ENCODE measurements at places on chromosomes 2 and 18. TPM values are rescaled to one million over a fixed set of nuclear protein-coding genes. Genes with fewer than 3 reads are reported as not detected.

The INHA gene
- 0.94 TPM for polyA plus RNA-seq

The CAVIN2 gene
- 3.1 TPM for polyA plus RNA-seq

The ADI1 gene
- 57.6 TPM for polyA plus RNA-seq

The OSR1 gene
- polyA plus RNA-seq: 4.3 TPM

The TRPM8 gene
- not detected for polyA plus RNA-seq

The STARD6 gene
- polyA plus RNA-seq: not detected

The MYO7B gene
- polyA plus RNA-seq: 0.07 TPM

The SOS1 gene
- polyA plus RNA-seq: 23.3 TPM

The FNDC4 gene
- polyA plus RNA-seq: 6.9 TPM

The VWA3B gene
- not detected for polyA plus RNA-seq

The SEMA4C gene
- 29.7 TPM for polyA plus RNA-seq

The NEU2 gene
- polyA plus RNA-seq: not detected

- DNase-seq: no peak
Measured at GRCh38 chr18:31269566-31269965, 48.4 kb upstream of the DSG1 start.

DNA sequence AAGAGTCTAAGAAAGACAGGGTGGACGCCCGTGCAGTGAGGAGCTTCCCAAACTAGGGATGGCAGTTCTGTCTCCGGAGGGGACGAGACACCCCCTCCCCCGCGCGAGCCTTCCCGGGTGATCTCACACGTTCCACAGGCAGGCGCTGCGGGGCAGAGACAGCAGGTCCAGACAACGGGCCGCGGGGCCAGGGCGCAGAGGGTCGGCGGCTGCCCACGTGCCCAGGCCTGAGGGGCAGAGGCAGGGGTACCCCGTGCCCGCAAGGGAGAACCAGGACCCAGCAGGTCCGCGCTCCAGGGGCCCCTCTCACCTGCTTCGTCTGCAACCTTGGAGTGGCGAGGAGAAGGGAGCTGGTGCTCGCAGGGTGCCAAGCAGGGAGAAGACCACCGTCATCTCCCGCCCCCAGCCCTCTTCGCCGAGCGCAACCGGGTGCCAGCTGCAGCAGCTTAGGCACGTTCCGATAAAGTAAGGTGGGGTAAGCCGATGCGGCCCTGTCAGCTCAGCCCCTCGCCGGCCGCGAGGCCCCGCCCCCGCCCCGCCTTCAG lies at the start of gene GPR155:
TSS of gene GPR155 (minus strand) at position 467 of the 545 bp plus-strand sequence. CDS start 5,073 bp downstream, outside the sequence.
- DNase-seq: no peak

DNA sequence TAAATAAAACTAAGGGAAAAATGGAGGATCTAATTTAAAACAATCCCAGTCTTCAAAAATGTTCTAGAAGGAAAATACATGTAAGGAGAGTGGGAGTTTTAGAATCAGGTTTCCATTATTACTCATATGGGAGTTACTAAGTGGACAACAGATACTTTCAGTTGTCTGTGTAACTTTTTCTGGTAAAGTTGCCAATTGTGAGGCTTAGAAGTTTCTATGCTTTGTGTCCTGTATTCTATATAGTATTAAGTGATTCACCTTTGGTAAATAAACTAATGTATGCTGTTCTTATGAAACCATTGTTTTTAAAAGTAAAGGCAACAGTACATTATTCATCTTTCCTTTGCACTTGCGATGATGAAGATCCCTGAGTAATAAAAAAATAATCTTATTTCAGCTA lies 274.9 kb downstream of the NR4A2 start:
- no peak for DNase-seq

DNA sequence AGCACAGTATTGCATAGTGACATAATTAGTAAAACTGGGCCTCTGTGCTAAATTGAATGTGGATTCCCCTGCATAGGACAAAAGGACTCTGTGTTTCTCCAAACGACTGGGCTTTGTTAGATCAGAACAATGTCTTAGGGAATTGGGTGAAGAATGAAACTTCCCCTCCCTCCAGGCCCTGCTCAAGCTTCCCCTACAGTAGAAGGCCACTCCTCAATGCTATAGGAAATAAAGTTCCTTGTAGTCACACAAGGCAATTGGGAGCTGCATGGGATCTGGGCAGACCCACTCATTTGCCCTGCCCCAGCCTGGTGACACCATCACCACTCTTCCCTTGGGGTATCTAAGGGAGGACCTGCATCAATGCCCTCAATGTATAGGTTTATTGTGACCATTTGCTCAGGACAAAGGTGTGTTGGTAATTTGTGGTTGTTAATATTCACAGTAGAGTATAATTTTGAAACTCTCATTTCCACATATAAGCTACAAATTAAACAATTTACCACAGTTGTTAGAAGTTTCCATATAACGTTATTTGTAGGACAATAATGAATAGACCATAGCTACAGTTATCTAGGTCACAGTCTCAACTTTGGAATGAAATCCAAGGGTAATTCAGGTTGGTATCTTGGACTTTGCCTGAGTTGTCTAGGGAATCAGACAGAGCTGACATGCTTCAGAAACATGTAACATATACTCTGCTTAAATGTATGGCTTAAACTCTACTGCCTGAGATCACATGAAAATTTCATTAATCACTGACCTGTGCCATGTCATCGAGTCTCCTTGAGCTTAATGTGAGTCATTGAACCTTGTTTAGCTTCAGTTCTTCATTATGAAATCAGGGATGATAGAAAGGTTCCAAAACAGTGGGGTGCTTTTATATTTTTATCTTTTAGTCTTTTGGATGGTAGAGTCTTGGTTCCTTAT lies 64.8 kb upstream of the DARS1 start:
- no peak for DNase-seq

DNA sequence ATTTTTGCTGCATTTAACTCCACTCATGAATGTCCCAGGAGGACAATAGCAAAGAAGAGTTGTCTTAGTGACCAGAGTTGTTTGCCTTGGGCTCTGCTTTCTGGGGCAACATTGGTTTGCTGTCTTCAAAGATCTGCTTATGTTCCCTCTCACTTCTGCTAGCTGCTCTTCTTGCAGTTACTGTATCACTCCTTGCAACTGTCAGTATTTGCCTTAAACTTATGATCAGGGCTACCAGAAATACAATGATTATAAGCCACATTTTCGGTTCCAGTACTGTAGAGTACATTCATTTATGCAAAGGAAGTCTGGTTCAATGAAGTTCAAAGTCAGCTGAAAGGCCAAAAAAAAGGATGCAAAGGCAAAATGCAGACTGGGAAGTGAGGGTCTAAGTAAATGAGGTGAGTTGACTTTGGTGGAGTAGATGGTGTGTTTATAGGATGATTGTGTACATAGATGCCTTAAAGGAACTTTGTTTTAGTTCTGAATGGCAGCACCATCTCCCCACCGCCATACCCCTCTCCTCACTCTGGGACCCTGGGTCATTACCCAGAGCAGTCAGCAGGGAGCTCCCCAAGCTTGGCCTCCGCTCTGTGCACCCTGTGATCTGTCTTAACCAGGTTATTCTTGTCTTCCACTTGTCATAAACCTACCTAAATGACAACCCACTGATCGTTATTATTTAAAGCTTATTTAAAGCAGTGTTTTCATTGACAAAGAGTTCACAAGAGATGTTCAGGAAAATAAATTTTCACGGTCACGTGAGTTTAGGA lies 236.0 kb downstream of the DOK6 start:
- no peak for DNase-seq

DNA sequence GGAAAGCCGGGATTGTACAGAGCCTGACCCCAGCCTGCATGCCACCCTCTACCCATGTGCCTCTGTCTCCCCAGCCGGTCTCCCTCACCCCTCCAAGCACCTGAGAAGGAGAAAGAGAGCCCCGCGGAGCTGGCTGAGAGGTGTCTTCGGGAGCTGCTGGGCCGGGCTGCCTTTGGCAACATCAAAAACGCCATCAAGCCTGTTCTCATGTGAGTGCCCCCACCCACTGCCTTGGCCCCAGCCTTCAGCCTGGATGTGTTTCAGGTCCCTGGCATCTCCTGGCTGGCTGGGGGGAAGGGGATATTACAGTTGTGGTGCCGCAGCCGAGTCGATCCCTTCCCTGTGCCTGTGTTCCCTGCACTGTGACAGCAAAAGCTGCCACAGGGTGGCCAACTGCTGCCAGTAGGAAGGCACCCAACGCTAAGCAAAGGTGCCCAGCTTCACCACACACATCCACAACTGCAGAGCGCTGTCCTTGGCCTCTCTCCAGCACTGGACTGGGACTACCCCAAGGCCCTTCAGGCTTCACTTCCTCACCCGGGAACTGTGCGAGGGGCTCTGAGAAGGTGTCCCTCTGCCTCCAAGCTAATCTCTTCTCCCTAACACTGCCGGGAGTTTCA lies 38.4 kb downstream of the POMC start:
- no peak for DNase-seq

DNA sequence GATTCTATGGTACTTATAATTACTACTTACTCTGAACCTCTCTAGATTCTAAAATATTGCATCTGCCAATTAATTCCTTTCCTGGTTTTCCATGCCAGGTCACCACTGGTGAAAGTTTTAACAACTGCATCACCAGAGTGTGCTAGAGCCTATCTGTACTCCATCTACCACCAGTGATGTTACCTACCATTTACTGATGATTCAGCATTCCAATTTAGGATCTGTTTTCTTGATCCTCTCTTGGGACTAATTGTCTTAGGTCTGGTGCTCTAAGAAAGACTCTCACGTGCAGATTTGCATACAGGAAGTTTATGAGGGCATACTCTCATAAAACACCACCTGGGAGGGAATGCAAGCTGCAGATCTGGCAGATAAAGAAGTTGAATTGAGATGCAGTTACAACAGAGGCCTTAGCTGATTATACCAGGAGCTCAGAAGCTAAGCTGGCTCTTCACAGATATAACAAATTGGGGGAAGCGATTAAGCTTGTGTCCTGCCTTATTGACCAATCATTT lies 347.6 kb upstream of the VRK2 start:
- DNase-seq: no peak

GRCh38 chr2:223008162-223008561 lies 43.8 kb upstream of the KCNE4 start:
- DNase-seq: no peak

GRCh38 chr2:191222952-191223351 lies 22.3 kb upstream of the MYO1B start:
- no peak for DNase-seq

- DNase-seq: no peak
Measured at GRCh38 chr2:168346725-168347477, 99.5 kb upstream of the STK39 start.

DNA sequence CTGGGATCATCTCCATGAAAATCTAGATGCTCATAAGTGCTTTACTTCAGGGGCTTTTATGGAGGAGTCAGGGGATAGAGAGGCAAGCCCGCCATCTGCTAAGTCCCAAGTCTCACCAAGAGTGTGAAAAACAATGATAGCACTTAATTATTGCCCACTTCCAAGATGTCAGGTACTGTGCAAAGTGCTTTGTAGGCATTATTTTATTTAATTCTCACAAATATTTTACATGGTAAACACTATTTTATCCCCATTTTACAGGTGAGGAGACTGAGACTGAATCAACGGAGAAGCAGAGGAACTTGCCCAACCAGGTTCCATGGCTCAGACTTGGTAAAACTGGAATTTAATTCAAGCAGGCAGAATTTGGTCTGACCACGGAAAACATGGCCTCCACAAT lies 147.5 kb downstream of the ACKR3 start:
- no peak for DNase-seq

GRCh38 chr2:40357667-40358066 lies 94.2 kb downstream of the SLC8A1 start:
- DNase-seq: no peak

DNA sequence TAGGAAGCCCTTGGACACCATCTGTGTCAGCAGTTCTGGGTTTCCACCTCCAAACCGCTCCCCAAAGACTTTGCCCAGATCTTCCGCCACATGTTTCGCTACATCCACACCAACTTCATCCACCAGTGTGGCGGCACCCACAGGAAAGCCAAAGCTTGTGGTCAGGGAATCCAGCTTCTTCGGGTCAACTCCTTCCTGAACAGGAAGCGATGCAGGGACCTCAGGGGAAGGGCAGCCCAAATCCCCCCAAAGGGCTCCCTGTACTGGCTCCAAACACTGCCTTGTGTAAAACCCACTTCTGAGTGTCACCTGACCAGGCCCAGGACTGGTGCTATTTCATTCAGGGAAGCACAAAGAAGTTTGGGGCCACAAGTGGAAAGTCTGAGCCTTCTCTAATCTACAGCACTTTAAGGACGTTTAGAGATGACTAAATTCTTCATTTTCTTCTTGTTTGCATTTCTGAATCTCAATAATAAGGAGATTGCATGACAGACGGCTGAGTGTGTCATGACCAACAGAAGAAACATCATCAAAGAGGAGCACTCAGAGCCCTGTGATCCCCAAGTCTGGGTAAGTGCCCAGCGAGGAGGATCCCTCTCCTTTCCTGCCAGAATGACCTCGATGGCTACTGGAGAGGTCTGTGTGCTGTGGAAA lies 20.8 kb downstream of the GAREM2 start:
- no peak for DNase-seq

DNA sequence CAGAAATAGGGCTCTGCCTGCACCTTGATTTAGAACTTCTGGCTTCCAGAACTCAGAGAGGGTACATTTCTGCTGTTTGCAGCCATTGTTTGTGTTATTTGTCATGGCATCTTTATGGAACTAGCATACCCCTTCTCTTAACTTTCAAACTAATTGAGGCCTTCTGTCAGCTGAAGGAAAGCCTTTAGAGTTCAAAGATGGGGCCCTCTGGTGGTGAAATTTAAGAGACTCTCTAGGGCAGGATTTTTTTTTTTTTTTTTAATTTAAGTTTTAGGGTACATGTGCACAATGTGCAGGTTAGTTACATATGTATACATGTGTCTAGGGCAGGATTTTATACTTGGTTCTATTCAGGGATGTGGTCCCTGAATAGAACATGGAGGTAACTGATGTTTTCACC lies 260.6 kb upstream of the LINC00305 start:
- DNase-seq: no peak

DNA sequence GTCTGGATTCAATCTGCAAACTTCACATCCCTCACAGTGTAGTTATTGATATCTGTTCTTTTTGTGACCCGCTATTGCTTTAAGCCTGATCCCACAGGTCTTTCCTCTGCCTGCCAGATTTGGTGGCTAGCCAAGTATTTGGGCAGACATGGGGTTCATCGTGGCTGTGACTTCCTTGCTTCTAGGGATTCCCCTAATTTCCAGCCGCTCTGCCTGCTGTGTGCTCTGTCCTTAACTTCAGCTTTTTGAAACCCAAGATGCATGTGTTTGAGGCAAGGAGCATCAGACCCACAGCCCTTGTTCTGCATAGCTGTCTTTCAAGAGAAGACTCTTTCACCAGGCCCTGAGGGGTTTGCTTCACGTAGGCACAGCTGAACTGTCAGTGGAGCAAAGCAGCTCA lies 54.2 kb downstream of the NCAPH start:
- DNase-seq: no peak

GRCh38 chr2:237152361-237152760 lies 66.7 kb downstream of the COPS8 start:
- DNase-seq: no peak

- DNase-seq: no peak
Measured at GRCh38 chr2:160039166-160039903, 23.1 kb downstream of the PLA2R1 start.

GRCh38 chr2:136057802-136058140 lies 60.2 kb downstream of the CXCR4 start:
- no peak for DNase-seq

DNA sequence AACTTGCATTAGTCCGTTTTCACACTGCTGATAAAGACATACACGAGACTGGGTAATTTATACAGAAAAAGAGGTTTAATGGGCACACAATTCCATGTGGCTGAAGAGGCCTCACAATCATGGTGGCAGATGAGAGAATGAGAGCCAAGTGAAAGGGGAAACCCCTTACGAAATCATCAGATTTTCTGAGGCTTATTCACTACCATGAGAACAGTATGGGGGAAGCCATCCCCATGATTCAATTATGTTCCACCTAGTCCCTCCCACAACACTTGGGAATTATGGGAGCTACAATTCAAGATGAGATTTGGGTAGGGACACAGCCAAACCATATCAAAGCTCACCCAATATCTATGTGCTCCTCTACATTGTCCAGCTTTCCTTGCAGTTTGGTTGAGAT lies 16.0 kb upstream of the SERPINE2 start:
- no peak for DNase-seq
